SW480 (cell line): ENCODE measurements at places on chromosomes 7 and 10.

DNA sequence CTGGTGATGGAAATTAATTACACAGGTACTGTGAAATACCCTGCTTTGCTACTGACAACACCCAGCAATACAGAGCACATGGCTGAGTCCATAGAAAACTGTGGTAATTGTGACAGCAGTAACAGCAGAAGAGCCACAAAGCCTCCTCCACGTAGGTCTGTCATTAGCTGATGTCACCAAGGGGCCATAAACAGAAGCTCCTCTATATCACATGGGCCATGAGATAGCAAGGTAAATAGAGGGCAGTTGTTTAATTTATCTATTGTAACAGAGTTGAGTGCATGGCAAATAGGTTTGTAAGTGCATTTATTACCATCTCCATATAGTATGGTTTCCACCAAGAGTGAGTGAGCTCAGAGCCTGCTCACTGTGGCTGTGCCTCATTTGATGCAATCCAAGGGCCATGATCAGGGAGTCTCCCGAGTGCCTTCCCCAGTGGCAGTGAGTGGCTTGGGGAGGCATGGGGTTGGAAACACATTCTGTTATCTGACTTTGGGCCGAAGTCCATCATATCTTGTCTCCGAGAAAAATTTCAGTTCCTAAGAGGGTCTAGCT lies 281.2 kb downstream of the SKAP2 start:
- no peak for DNase-seq

DNA sequence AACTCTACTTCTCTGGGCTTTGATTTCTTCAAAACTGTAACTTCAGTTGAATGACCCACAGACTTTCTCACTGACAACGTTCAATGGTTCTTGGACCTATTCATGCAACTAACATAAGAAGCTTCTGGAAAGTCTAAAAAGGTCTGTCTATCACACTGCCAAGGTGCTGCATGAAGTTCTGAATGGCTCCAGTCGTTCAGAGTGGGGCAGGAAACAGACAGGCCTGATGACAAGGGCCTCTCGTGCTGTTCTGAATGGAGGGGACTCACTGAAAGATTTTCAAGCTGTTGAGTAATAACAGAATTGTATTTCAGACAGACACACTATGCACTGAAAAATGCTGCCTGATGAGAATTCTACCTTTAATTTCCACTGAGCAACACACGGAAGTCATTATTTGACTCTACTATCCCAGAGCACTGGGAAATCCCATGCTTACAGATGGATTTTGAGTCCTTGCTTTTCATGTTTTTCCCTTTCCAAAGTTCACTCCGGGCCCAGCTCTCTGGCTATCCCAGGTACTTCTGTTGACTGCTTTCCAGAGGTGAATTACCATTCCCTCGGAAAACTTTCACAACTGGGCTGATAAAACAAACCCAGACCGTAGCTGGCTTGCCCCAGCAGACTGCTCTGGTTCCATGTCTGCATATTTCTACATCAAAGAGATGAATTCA lies 204.9 kb upstream of the FRMD4A start:
- no peak for DNase-seq

GRCh38 chr7:1160670-1161021 lies 650 bp upstream of the ZFAND2A start:
- no peak for DNase-seq

DNA sequence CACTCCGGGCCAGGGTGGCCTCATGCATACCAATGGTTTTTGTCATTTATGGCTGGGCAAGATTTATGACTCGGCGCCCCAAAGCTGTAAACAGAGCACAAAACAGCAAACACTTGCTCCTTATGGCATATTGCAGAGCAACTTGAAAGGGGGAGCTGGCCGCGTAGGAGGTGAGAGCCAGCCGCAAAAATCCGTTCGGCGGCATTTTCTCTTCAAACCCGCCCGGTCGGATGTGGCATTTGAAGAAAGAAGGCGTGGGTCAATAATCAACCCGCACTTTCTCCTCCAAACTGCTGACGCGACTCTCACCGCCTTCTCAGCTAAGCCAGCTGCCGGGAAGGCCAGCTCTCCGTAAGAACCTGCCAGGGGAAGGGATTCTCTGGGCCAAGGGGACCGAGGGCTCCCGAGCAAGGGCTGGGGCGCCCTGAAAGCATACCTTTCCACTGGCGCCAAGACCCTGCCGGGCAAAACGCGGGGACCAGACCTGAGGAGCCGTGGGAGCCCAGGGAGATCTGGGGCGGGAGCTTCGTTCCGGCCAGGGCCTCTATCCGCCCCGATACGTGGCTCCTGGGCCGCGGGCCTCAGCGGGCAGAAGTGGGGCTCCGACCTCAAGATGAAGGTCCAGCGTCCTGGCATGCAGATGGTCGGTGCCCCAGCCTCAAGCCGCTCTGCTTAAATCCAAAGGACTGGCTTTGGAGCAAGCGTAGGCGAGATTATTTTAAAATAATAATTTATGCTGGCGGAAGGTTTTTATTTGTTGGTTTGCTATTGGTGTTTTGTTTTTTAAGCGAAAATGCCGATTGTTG lies 12.9 kb upstream of the HOXA2 start:
- peak; percentile 96 for DNase-seq

DNA sequence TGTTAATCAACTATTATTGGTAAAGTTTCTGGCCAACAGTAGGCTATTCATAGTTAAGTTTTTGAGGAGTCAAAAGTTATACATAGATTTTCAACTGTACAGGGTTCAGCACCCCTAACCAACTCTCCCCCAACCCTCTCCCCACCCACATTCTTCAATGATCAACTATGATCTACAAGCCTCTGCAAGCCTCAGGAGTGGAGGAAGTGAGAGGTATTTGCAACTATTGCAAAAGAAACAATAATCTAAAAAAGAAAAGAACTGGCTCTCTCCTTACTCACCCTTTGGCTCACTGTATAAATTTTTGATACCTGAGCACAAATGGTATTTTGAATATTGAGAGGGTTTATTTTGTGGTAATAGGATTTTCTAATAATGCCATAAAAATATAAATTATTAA lies 179.8 kb downstream of the IPMK start:
- no peak for DNase-seq

DNA sequence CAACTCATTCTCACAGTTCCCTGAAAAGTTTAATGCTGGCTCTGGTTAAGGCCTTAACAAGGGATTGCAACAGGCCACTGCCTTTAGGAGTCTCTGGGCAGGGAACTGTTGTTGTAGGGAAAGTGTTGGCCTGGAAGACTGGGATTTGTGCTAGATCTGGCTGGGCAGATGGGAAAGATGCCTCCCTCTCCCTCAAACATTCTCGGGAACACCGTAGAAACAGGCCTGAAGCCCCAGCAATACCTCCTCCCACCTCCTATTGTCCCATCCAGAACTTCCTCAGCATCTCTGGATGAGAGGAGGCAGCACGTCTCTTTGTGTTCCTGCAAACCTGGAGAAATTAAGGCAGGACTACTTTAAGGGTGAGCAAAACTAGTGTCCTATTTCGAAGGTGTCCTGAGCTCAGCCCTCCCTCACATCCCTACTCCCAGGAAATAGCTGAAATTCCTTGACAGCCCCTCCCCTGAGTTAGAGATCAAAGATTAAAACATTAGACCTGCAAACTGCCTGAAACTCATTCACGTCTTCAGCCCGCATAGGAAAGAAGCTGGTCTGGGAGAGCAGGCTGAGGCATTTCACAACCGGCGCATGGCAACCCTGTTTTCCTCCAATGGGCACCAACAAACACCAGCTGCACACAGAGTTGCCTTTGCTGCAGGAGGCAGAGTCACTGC lies 10.9 kb upstream of the MAP3K8 start:
- peak; percentile 85 for DNase-seq
